Articular chondrocyte of knee joint (primary cell): ENCODE measurements at places on chromosomes 12 and 14. TPM values are rescaled to one million over a fixed set of nuclear protein-coding genes. Genes with fewer than 3 reads are reported as not detected.

KRT5 gene
- not detected in 2 replicates for total RNA-seq

KLRK1 gene
- total RNA-seq: 0.65 TPM in 1 of 2 replicates, not detected in the other

KRT73 gene
- total RNA-seq: not detected in 2 replicates

SVOP gene
- total RNA-seq: under 0.01 TPM in 2 replicates

MYO1H gene
- total RNA-seq: not detected in 2 replicates

OR4K15 gene
- not detected in 2 replicates for total RNA-seq

IL23A gene
- not detected in 2 replicates for total RNA-seq

ACRBP gene
- 0.26 and 0.76 TPM in 2 replicates for total RNA-seq

TSPAN11 gene
- 6.7 and 11.1 TPM in 2 replicates for total RNA-seq

RNASE3 gene
- total RNA-seq: not detected in 2 replicates

NUP107 gene
- total RNA-seq: 48.6 and 66.2 TPM in 2 replicates

PGF gene
- 7.4 and 30.1 TPM in 2 replicates for total RNA-seq

EIF2S3B gene
- 1.7 and 4.0 TPM in 2 replicates for total RNA-seq

MANSC1 gene
- 14.5 and 16.2 TPM in 2 replicates for total RNA-seq
